CD4-positive, alpha-beta T cell (primary cell): ENCODE measurements at places on chromosomes 11 and 22.

- no peak for DNase-seq
- H3K4me1 ChIP-seq = peaks cover 30% of the 10 kb centered on the region
- H3K27ac ChIP-seq = no peak overlapping the region
Observed at GRCh38 chr11:68551223-68551622, 90.7 kb downstream of the PPP6R3 start.

DNA sequence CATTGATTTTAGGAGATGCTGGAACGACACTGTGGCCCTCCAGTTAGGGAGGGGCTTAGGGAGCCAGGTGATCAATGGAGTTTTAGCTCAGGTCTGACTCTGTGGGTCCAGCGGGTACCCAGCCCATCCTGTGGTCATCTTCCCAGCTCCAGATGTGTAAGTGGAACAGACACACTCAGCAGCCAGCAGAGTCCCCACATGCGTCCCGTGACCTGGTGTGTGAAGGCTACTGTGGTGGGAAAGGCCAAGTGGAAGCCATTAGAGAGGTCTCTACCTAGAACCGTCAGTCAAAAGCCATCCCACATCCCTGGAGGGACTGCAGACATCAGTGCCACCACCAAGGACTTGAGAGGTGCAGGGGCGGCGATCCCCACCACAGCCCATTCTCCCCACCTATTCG lies 19.9 kb upstream of the CD81 start:
- no peak overlapping the region for H3K4me3 ChIP-seq
- no peak overlapping the region for H3K27ac ChIP-seq
- no peak for DNase-seq
- H3K36me3 ChIP-seq = no peaks in the 10 kb centered on the region

- no peaks in the 10 kb centered on the region for H3K4me1 ChIP-seq
- no peak for DNase-seq
- H3K4me3 ChIP-seq = no peak overlapping the region
- H3K36me3 ChIP-seq = no peaks in the 10 kb centered on the region
Observed at GRCh38 chr11:125374398-125374797, 121.7 kb downstream of the FEZ1 start.

DNA sequence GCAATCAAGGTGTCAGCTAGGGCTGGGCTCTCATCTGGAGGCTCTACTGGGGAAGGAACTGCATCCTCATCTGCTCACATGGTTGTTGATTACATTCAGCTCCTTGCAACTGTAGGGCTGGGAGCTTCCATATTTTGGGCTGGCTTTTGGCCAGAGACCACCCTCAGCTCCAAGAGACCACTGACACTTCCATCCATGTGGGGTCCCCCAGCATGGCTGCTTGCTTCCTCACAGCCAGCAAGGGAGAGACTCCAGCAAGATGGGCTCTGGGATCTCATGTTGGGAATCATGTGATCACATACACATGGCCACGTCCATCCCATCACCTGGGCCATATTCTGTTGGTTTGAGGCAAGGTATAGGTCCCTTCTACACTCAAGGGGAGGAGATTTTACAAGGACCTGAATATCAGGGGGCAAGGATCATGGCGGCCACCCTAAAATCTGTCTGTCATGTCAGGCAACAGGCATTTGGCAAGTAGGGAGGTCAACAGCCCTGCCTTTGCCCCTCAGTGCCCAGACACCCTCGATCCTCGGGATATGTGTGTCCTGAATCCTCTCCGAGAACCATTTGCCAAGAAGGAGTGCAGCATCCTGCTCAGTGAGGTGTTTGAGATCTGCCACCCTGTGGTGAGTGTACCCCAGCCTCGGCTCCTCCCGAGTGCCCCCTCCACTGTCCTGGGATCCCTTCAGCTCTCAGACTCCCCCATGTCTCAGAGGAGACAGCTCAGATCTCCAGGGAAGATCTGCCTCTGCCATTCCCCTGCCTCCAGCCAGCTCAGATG lies 48.7 kb downstream of the OTOG start:
- no peak overlapping the region for H3K4me3 ChIP-seq
- no peaks in the 10 kb centered on the region for H3K36me3 ChIP-seq
- H3K27me3 ChIP-seq = peaks cover 8% of the 10 kb centered on the region

- H3K4me1 ChIP-seq = no peaks in the 10 kb centered on the region
- H3K4me3 ChIP-seq = no peak overlapping the region
- peaks cover 4% of the 10 kb centered on the region for H3K27me3 ChIP-seq
Observed at GRCh38 chr11:10561947-10562346, 6.5 kb downstream of the LYVE1 start.

DNA sequence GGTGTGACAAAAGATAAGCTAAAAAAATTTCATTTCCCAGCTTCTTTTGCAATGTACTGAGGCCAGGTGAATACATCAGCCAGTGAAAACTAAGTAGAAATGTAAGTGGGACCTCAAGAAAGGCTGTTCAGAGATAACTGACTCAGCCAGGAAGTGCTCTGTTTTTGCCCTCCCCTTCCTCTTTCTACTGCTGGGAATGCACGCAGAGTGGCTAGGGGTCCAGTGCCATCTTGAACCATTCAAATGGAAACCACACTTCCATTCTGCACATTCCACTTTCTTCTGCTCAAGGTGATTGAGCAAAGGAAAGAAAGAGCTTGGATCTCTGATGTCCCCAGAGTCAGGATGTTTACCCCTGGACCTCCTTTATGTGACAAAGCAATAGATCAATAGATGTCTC lies 27.8 kb upstream of the LMO2 start:
- H3K27ac ChIP-seq = no peak overlapping the region
- H3K4me3 ChIP-seq = no peak overlapping the region
- DNase-seq = peak; percentile 39
- H3K36me3 ChIP-seq = no peaks in the 10 kb centered on the region

GRCh38 chr11:108592591-108593213 lies 866 bp downstream of the EXPH5 start:
- H3K36me3 ChIP-seq = no peaks in the 10 kb centered on the region
- H3K27ac ChIP-seq = no peak overlapping the region
- DNase-seq = peak; percentile 9

- H3K4me1 ChIP-seq = no peaks in the 10 kb centered on the region
- H3K27me3 ChIP-seq = no peaks in the 10 kb centered on the region
- H3K27ac ChIP-seq = no peak overlapping the region
- DNase-seq = no peak
Observed at GRCh38 chr22:38649841-38650522, 6.2 kb downstream of the FAM227A start.

GRCh38 chr22:48507171-48507570 lies 1320.5 kb downstream of the BRD1 start:
- no peak for DNase-seq
- H3K36me3 ChIP-seq = no peaks in the 10 kb centered on the region
- H3K27me3 ChIP-seq = no peaks in the 10 kb centered on the region

DNA sequence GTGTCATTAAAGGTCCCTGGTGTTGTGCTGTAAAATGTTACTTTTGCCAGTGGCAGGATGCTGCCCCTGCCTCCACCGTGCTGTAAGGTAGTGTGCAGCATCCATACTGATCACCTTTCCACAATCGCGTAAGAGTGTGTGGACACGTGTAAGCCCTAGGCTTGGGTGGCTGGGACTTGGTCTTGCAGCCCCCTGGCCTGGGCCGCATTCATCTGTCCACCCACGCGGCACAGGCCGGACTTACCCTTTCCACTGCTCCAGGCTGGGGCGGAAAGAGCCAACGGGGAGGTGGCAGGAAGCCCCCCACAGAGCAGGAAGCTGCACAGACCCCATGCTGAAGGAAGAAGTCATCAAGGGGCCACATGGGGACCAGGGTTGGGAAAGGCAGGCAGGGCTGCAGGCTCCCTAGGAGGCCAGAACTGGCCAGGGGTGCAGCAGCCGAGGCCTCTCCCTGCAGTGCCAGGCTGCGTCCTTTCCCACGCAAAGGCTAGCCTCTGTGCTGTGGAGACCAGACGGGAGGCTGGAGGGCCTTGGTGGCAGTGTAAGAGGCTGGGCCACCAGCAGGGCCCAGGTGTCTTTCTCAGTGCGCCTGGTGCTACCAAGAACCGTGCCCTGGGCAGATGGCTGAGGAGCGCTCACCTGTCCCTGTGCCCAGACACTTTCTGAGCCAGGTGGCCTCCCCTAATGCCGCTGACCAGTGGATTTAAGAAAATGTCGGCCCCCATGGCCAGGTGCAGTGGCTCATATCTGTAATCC lies 11.7 kb upstream of the TMEM191C start:
- no peaks in the 10 kb centered on the region for H3K4me1 ChIP-seq
- no peaks in the 10 kb centered on the region for H3K27me3 ChIP-seq
- H3K27ac ChIP-seq = no peak overlapping the region
- no peaks in the 10 kb centered on the region for H3K36me3 ChIP-seq

DNA sequence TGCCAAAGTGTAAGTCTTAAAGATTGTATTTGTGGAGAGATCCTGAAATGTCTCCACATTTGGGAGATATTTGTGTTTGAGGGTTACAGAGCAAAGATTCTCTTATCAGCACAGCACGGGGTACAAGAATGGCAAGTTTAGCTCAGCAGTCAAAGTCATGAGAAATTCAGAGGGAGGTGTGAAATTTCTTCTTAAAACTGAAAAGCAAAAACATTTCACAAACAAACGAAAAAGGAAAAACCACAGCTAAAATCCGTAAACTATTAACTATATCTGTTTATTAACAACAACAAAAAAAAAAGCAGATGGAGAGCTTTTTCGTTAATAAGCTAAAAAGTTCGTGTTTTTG lies 40.9 kb upstream of the ETS1 start:
- peaks cover 86% of the 10 kb centered on the region for H3K4me1 ChIP-seq
- DNase-seq = no peak
- H3K27me3 ChIP-seq = no peaks in the 10 kb centered on the region
- H3K27ac ChIP-seq = peak overlapping the region; percentile 70
- peak overlapping the region; percentile 9 for H3K4me3 ChIP-seq

DNA sequence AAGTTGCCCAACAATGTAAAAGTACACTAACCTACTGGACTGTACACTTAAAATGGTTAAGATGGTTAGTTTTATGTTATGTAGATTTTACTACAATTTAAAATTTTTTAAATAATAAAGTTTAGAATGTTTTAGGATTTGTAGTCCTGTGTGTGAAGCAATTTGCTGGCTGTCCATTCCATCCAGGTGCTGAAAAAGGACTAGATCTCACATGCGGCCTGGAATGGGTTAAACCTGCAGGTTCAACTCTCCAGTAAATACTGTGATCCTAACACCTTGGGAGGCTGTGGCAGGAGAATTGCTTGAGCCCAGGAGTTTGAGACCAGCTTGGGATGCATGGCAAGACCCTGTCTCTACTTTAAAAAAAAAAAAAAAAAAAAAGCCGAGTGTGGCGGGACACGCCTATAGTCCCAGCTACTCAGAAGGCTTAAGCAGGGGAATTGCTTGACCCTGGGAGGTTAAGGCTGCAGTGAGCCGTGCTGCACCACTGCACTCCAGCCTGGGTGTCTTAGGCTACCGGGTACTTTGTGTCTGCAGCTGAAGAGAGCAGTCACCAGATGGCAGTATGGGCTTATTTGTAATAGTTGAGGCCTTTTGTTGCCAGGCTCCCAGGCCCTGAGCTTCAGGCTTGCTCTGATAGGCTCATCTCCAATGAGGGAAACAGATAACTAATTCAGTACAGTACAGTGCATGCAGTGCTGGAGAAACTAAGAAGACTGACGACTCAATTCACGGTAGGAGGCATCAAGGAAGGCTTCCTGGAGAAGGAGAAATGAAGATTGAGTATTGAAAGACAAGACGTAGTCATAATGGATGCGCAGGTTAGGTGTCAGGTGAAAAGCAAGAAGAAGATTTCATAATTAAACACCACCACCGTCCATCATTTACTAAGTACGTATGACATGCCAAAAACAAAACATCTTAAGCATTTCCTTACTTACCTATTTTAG lies 64.7 kb upstream of the ASPHD2 start:
- peak; percentile 21 for DNase-seq
- H3K27me3 ChIP-seq = peaks cover 11% of the 10 kb centered on the region
- peaks cover 8% of the 10 kb centered on the region for H3K4me1 ChIP-seq
- no peak overlapping the region for H3K27ac ChIP-seq
- H3K36me3 ChIP-seq = no peaks in the 10 kb centered on the region

DNA sequence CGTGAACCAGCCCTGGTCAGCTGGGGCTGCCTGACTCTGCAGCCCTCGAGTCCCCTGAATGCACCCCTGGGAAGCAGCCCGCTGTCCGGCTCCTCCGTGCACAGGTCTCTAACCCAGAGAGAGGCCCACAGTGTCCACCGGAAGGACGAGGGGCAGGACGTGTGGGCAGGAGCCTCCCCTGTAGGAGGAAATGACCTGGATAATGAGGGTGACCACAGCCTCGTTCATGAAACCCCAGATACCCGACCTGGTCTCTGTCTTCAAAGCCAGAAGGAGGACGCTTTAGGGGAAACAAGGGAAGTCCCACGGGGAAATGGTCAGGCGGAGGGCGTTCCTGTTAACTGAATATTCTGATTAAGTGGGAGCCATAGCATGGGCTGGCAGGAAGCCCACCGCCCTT lies 23.3 kb downstream of the LIF start:
- H3K27ac ChIP-seq = no peak overlapping the region
- H3K36me3 ChIP-seq = no peaks in the 10 kb centered on the region
- no peak for DNase-seq
- H3K4me3 ChIP-seq = no peak overlapping the region
- peaks cover 82% of the 10 kb centered on the region for H3K4me1 ChIP-seq
- H3K27me3 ChIP-seq = no peaks in the 10 kb centered on the region

DNA sequence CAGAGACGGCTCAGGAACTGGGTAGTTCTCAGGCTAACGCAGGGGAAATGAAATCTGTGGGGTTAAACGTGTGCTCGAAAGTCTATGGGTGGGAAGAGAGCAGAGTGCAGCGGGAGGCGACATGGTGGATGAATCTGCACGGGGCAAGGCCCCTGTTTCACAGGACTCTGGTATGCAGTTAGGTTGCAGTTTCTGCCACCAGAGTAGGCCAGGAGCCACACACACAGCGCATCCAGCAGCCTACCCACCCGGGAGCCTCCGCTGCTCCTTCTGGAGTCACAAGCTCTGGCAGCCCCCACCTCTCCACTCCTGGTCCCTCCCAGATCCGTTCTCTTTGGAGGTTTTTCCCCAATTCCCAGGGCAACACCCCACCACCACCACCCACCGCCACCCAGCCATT lies 27.0 kb downstream of the SPATA19 start:
- no peaks in the 10 kb centered on the region for H3K36me3 ChIP-seq
- H3K27me3 ChIP-seq = peaks cover 2% of the 10 kb centered on the region
- no peaks in the 10 kb centered on the region for H3K4me1 ChIP-seq
- no peak overlapping the region for H3K4me3 ChIP-seq
- no peak for DNase-seq
- H3K27ac ChIP-seq = no peak overlapping the region

DNA sequence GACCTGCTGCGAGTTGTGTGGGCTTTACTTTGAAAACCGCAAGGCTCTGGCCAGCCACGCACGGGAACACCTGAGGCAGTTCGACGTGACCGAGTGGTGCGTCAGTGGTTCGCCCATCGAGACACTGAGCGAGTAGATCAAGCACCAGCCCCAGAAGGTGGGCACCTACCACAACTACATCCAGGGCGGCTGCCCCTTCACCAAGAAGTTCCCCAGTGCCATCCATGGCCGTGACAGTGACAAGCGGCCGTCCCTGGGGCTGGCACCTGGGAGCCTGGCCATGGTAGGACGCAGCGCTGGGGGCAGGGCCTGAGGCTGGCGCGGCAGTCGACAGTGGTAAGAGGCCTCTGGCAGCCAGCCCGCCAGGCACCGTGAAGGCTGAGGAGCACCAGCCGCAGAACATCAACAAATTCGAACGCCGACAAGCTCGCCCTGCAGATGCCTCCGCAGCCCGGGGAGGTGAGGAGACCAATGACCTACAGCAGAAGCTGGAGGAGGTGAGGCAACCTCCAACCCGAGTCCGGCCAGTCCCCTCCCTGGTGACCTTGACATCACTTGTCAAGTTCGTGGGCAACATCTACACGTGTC lies 545.2 kb upstream of the CCDC179 start:
- H3K27me3 ChIP-seq = no peaks in the 10 kb centered on the region
- no peaks in the 10 kb centered on the region for H3K36me3 ChIP-seq
- H3K27ac ChIP-seq = no peak overlapping the region
- H3K4me3 ChIP-seq = no peak overlapping the region
- DNase-seq = no peak
- no peaks in the 10 kb centered on the region for H3K4me1 ChIP-seq

GRCh38 chr22:49827271-49827852 lies 311 bp downstream of the BRD1 start:
- H3K27ac ChIP-seq = no peak overlapping the region
- peaks cover 32% of the 10 kb centered on the region for H3K36me3 ChIP-seq
- no peak for DNase-seq
- H3K4me1 ChIP-seq = peaks cover 69% of the 10 kb centered on the region
- H3K4me3 ChIP-seq = peak overlapping the region; percentile 82
